SW480 (cell line): ENCODE measurements at places on chromosomes 5 and 9.

- DNase-seq, result no peak
Measured at GRCh38 chr9:110126986-110127864, 80.7 kb downstream of the C9orf152 start.

GRCh38 chr5:140342287-140342686, 4.1 kb downstream of the HBEGF start:
- DNase-seq, result no peak

DNA sequence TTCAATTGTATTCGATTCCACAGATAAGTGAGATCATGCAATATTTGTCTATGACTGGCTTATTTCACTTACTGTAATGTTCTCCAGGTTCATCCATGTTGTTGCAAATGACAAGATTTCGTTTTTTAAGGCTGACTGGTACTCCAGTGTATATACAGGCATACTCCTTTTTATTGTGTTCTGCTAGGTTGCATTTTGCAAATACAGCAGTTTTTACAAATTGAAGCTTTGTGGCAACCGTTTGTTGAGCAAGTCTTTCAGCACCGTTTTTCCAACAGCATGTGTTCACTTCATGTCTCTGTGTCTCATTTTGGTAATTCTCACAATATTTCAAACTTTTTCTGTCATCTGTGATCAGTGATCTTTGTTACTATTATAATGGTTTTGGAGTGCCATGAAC, 82.7 kb downstream of the DMXL1 start:
- DNase-seq, result no peak

DNA sequence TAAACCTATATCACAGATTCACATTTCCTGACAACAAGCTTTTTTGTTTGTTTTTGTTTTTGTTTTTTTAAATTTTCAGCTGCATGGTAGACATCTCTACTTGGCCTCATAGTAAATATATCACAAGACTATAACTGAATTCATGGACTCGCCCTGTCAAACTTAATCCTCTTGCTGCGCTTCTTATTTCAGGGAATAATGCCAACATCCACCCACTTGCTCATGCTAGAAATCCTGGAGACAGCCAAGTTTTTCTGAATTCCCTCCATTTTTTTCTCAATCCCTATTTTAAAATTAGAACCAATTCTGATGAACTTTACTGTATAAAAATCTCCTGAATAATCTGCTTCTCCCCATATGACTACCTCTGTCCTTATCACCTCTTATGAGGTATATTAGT, 283.6 kb upstream of the RPS23 start:
- DNase-seq, result no peak

GRCh38 chr9:112162621-112163413, 12.3 kb downstream of the SUSD1 start:
- DNase-seq, result no peak

DNA sequence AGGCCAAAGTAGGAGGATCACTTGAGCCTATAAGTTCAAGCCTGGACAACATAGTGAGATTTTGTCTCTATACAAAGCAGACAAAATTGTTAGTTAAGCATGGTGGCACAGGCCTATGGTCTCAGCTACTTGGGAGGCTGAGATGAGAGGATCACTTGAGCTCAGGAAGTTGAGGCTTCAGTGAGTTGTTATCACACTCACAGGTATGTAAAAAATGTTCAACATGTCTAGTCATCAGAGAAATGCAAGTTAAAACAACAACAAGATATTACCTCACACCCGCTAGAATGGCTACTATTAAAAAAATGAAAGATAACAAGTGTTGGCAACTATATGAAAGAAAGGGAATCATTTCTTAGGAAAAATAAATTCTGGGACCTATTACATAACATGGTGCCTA, 341.5 kb upstream of the ST8SIA4 start:
- no peak for DNase-seq

- no peak for DNase-seq
Measured at GRCh38 chr5:68178579-68178978, 37.0 kb upstream of the PIK3R1 start.

DNA sequence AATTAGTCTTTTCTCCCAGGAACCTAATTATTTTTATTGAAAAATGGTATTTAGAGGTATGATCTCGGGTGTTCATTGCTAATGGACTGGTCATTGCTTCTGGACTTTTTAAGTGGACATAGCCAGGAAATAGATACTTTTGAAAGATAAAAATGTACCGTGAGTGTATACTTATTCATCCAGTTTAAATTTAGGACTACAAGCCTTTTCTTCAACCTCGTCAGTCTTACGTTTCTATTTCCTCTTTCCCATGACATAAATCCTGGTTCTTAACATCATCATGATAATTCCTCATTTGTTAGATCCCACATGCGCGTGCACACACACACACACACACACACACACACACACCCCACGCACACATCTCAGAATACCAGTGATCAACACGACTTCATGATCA, 15.1 kb downstream of the PDE8B start:
- DNase-seq, result no peak

- no peak for DNase-seq
Measured at GRCh38 chr5:69033690-69034089, 60.1 kb upstream of the SLC30A5 start.

DNA sequence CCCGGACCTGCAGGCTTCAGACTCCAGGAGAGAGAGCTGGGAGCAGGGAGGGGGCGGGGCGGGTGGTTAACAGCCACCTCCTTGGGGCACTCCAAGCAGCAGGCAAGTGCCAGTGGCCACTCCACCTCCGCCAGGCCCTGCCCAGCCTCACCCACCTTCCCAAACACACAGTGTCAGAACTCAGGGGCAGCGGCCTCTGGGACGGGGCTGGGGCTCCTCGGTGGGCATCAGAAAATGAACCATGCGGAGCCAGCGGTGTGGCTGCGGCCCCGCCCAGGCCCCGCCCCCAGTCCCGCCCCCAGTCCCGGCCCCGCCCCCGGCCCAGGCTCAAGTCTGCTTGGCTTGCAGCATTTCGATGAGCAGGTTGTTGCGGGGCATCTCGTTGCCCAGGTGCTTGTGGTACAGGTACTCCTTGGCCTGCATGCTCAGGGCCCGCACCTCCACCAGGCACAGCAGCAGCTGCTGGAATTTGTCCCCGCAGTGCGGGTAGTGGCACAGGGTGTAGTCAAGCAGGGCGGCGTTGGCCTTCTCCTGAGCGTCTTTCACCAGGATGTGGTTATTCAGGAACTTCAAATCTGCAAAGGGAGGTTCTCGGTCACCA, 24.7 kb downstream of the NR5A1 start:
- peak; percentile 65 for DNase-seq

GRCh38 chr9:38393128-38393796, 760 bp downstream of the ALDH1B1 start:
- no peak for DNase-seq

- DNase-seq, result no peak
Measured at GRCh38 chr9:16031971-16032370, 479.1 kb downstream of the CCDC171 start.

DNA sequence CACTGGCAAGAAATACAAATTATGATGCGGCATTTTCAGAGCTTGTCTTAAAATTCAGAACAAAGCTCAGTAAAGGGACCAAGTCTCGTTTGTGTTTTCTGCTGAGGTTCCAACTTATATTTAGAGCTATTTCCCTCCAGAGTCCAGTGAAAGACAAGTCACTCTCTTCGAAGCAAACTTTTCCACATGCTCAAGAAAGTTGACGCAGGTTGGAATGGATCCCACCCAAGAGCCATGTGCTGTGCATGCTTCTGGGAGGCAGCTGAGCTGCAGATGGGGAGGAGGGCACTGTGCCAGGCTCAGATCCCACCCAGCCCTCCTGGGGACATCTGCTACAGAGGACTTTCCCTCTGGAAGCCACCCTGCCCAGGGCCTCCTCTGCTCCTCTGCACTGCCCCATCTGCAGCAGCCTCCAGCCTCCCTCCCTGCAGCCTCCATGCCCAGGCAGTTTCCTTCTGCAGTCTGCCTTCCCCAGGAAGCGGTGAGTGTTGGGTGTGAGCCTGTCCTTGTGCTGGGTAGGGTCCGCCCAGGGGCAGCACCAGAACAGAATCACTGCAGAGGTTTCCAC, 75.3 kb downstream of the COL23A1 start:
- no peak for DNase-seq
